ENCODE measurements at places on chromosomes 11 and 22. TPM values are rescaled to one million over a fixed set of nuclear protein-coding genes. Genes with fewer than 3 reads are reported as not detected.

CALCA gene
- total RNA-seq, result not detected

C11orf86 gene
- not detected for total RNA-seq

GRCh38 chr22:42969348-42969975, 45.5 kb downstream of the PACSIN2 start:
- DNase-seq, result peak; percentile 56

DNA sequence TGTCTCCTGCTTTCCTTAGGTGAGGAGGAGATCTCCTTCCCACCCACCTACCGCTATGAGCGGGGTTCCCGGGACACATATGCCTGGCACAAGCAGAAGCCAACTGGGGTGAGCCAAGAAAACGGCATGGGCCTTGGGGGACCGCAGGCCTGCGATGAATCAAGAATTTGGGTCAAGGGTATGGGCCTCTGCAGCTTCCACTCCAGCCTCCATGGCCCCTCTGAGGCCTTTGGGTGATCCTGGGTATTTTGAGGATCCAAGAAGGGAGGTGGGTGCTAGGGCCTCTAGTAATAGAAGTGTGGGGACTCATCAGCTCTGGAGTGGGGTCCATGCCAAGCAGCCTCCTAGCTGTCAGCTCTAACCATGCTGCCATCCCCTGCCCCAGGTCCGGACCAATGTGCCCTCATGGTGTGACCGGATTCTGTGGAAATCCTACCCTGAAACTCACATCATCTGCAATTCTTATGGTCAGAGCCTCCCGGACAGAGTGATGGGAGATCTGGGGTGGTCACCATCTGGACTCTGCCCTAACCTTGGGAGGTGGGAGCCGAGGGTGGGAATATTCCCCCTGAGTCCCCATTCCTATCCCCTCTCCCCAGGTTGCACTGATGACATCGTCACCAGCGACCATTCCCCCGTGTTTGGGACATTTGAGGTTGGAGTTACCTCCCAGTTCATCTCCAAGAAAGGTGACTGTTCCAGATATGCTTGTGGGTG, 8.6 kb downstream of the INPPL1 start:
- no peak for DNase-seq

DNA sequence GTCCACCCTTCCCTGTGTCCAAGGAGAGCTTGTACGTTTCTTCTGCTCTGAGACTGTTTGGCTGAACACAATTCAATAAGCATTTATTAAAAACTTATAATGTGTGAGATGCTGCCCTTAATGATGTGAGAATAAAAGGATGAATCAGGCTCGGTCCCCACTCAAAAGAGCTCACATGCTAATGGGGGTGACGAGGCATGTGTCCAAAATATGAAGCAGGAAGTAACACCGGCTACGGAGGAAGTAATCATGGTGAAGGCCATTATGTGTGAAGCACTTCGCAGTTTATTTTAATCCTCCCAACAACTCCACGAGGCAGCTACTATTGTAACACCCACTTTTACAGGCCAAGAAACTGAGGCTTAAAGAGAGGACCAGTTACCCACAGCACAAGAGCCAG, 3.4 kb upstream of the RASD2 start:
- DNase-seq, result no peak

DNA sequence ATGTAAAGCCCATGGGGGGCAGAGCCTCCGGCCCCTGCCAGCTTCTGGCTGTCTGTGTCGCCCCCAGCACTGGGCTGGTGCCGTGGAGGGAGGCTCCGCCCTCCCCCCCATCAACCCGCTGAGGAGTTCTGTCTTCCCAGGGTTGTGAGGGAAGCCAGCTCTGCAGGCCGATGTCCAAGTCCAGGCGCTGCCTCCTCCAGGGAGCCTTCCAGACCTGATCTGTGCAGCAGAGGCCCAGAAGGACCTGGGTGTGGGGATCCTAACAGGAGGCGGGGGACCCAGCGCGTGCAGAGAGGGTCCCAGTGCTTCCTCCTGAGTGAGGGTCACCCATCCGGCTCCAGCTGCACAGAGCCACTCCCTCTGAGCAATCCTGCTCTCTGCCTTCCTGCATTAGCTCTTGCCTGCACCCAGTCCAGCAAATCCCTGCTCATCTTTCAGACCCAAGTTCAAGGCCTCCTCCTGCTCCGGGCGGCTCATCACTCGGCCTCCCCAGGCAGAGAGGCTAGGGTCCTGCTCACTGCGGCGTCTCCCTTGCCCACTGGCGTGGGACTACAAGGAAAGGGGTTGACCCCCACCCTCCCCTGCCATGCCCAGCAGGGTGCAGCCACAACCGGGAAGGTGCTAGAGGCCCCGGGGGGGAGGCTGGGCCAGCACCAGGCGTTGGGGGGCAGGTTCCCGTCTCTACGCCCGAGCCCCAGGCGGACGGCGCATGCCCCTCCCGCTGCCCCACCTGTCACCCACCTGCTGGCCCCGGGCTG, 16.4 kb downstream of the PRR33 start:
- no peak for DNase-seq

DNA sequence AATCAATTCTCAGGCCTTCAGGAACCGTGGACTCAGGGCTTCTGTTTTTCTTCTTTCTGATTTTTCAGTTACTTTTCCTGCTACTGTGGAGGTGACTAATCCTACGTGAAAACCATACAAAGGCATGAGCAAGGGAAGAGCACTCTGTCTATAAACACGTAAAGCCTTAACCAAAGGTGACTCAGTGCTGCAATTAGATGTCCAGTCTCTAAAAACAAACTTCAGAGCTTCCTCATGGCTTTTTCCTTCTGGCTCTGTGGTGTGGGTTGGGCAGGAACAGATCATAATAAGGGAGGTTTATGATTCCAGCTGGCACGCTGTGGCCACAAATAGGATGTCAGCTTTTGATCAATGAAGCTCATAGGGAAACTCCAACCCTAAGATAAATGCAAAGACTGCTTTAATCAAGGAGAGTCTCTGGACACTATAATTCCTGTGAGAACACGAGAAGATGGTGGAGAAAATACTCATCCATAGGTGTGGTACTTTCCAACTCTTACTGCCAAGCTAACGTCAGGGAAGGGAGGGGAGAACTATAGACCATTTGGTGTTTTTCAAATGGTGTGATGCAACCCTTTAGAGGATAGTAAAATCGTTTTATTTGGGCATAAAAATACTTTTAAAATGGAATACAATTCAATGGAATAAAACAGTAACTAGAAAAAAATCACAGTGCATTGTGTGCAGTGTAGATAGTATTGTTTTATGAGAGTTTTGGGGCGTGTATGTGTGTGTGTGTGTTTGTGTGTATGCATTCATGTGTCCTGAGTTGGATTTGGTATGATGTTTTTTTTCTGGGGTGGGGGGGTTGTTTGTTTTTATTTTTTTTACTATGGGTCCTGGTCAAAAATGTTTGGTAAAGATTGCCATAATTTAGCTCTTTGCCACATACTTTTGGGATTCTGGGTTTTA, at the start of gene NXPE2:
NXPE2 (plus strand) TSS at position 403 of the 912 bp plus-strand sequence; CDS start at position 452, 49 bp downstream.
- DNase-seq, result no peak

- DNase-seq, result peak; percentile 82
Observed at GRCh38 chr11:45333001-45333971, 47.1 kb upstream of the SYT13 start.

DNA sequence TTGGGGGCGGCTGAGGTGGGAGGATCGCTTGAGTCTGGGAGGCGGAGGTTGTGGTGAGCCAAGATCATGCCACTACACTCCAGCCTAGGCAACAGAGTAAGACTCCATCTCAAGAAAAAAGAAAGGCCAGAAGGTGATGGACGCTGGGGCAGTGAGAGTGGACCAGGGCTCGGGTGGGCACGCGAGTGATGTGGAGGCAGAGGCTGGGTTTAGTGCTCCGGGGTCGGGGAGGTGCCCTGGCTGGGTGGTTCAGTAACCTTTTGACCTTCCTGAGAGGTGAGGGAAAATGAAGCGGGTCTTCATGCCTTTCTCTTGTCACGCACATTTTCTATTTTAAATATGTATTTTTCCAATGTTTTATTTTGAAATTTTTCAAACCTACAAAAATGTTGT, 45.1 kb downstream of the ST14 start:
- no peak for DNase-seq

DNA sequence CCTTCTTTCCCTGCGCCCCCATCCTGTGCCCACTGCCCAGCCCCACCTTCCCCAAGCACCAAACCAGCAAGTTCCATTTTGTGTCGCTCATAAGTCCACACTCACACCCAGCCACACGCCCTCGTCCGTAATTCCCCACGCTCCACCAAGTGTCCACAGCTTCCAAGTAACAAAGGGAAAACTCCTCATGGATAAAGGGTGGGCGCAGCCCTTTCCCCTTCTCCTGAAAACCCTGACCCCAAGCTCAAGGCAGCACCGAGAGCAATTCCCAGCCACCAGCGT, 458 bp downstream of the FXYD6 start:
- DNase-seq, result no peak

DNA sequence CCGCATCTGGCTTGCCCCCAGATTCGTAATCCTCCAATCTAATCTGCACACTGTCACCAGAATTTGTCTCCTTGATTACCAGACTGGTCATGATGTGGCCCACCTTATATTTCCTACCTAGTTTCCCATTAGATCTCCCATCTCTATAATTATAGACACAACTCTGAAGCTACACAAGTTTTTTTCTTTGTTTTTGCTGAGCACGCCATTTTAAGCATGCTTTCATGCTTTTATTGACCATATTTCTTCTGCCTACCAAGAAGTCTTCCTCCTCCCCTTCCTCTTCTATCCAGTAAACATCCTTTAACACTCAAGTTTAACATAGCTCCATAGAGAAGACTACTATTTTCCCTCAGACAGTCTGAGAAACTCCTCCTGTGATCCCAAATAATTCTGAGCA, 24.3 kb upstream of the DEPDC7 start:
- DNase-seq, result no peak

- DNase-seq, result peak; percentile 70
Observed at GRCh38 chr11:16613512-16614381, 124.7 kb upstream of the C11orf58 start.

DNA sequence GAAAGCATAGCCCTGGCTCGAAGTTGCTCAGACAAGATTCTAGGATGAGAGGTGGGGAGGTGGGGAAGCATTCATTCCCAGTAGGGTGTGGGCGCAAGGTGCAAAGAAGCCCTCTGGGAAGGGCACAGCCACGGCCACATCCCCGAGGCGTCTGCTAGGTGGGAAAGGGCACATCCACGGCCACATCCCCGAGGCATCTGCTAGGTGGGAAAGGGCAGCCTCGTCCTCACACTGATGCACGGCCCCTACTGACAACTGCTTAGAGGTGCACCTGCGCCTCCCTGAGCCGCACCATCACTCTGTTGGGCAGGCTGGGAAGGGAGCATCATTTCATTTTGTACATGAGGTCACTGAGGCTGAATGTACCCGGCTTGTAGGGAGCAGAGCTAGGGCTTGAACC, 94.6 kb upstream of the PITPNB start:
- DNase-seq, result no peak

DNA sequence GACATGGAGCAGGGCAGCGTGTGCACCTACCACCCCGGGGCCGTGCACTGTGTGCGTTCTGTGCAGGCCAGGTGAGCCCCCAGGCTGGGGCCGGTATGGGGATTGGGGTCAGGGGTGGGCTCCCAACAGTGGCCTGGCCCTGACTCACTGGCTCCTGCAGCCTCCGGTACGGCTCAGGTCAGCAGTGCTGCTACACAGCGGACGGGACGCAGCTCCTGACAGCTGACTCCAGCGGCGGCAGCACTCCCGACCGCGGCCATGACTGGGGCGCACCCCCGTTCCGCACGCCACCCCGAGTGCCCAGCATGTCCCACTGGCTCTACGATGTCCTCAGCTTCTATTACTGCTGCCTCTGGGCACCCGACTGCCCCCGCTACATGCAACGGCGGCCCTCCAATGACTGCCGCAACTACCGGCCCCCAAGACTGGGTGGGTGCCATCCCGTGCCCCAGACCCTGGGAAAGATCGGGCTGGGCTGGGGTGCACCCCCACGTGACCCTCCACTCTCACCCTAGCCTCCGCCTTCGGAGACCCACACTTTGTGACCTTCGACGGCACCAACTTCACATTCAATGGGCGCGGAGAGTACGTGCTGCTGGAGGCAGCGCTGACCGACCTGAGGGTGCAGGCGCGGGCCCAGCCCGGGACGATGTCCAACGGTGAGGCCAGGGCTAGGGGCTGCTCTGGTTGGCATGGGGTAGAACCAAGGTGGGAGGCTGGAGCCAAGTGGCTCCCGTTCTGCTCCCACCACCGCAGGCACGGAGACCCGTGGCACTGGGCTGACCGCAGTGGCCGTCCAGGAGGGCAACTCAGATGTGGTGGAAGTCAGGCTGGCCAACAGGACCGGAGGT, 4.4 kb downstream of the SUSD2 start:
- DNase-seq, result no peak

GRCh38 chr22:30526656-30527055, 19.9 kb downstream of the SEC14L6 start:
- no peak for DNase-seq

DNA sequence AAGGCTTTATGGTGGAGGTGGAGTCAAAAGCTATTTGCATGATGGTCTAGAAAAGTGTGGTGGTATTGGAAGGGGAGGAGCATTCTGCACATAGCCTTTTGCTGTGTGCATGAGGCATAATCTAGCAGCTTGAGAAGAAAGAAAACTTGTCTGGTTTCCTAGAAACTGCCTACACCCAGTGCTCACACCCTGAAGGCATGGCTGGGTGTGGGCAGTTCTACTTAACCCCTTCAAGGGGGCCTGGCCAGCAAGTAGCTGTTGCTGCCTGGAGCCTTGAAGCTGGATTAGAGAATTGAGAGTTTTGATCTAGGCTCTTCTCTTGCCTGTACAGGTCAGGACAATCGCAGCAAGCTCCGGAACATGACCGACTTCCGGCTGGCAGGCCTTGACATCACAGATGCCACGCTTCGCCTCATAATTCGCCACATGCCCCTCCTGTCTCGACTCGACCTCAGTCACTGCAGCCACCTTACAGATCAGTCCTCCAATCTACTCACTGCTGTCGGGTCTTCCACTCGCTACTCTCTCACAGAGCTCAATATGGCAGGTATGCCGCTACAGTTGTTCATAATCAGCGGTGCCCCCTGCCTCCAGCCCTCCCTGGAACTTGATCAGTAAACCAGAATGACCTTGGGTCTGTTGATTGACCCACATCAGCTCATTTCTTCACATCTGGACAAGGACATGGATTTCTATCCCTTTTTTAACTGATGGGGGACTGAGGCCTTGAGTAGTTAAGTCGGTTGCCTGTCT, 12.2 kb upstream of the GRK2 start:
- peak; percentile 40 for DNase-seq

DNA sequence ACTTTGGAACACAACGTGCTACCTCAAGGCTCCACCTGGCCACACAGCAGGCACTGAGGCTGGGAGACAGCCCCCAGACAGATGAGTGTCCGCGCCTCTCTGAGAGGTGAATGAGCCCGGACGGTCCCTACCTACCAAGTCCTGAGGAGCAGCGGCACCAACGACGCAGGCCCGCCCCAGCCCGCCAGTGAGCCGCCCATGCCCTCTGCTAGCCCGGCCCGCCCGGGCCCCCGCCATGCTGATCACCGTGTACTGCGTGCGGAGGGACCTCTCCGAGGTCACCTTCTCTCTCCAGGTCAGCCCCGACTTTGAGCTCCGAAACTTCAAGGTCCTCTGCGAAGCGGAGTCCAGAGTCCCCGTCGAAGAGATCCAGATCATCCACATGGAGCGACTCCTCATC, at the start of gene DDI1:
DDI1 (plus strand) TSS at position 53 of the 400 bp plus-strand sequence; CDS start at position 236, 183 bp downstream.
- DNase-seq, result no peak

All from skin of body (tissue), 3 donors.